ENCODE measurements at places on chromosomes 4 and X. TPM values are rescaled to one million over a fixed set of nuclear protein-coding genes. Genes with fewer than 3 reads are reported as not detected.

Gene FABP2
- not detected for total RNA-seq

Gene FRMD7
- not detected for total RNA-seq

DNA sequence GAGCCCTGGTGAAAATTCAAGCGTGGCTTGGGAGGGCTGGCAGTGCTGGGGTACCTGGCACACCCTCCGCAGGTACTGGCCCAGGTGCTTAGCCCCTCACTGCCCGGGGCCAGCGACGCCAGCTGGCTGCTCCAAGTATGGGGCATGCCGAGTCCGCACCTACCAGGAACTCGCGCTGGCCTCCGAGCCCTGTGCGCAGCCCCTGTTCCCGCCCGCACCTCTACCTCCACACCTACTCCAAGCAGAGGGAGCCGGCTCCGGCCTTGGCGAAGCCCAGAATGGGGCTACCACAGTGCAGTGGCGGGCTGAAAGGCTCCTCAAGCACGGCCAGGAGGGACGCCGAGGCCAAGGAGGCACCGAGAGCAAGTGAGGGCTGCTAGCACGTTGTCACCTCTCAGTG is 14.9 kb upstream of the DHX15 start:
- no peak for DNase-seq

GRCh38 chrX:152821145-152821765 is 9.3 kb downstream of the CETN2 start:
- DNase-seq: no peak

GRCh38 chrX:150036181-150036580 is 97.9 kb upstream of the EOLA2 start:
- DNase-seq: no peak

Gene AGTR2
- not detected for total RNA-seq

GRCh38 chrX:85379174-85379907 is at the start of gene POF1B:
POF1B (minus strand) TSS chrX:85379665; CDS start chrX:85379454, 211 bp downstream.
- DNase-seq: no peak

- DNase-seq: no peak
These were observed 46.1 kb upstream of the CITED1 start for GRCh38 chrX:72351606-72352334.

- DNase-seq: no peak
These were observed 5.0 kb downstream of the CCNQ start for GRCh38 chrX:153593811-153594500.

Gene GRIA3
- total RNA-seq: not detected

- DNase-seq: no peak
These were observed 3.5 kb upstream of the CSF2RA start for GRCh38 chrX:1265086-1265485.

DNA sequence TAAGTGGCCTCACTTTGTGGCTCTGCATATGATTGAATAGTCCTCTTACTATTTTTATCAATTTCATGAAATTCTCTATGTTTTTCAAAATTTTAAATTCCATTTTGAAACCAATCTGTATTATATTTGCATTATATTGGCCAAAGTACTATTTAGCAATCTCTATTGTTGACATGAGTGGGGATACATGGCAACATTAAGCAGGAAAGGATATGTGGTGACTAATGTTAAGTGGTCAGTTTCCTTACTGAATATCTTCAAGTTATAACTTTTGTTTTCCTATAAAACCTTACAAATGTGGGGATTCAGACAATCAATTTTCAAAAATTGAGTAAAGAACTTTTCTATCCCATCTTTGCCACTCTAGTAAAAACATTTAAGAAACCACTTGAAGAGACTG is 10.2 kb downstream of the BBS7 start:
- no peak for DNase-seq

Gene FAM47E
- not detected for total RNA-seq

Gene SPANXA2
- not detected for total RNA-seq

- no peak for DNase-seq
These were observed 80.4 kb downstream of the NDST3 start for GRCh38 chr4:118114720-118115119.

GRCh38 chr4:2296631-2297601 is 35.0 kb upstream of the MXD4 start:
- DNase-seq: no peak

Gene IQCM
- total RNA-seq: not detected

Gene PDGFC
- not detected for total RNA-seq

DNA sequence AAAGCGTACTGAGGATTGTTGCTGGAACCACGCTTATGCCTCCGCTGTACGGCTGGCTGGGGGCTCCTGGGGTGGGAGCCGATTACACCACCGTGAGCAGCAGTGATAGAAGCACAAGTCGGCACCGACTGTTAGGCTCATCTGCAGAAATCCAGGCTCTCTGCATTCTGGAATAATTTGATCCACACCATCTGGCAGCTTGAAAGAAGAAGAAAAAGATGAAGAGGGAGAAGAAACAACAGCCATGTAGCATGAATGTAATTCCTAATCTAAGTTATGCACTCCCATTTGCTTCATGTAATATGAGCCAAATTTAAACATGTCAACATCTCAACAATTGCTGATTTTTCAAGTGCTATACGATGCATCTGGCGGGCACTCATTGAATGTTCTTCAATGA is 84.6 kb upstream of the DHX15 start:
- DNase-seq: no peak

Gene NPY5R
- not detected for total RNA-seq

Gene PNMA3
- total RNA-seq: 1.0 TPM

GRCh38 chr4:70187216-70187615 is 8.3 kb upstream of the ODAM start:
- no peak for DNase-seq

Gene PAGE5
- not detected for total RNA-seq

Gene EFHC2
- not detected for total RNA-seq

Gene PHOX2B
- total RNA-seq: not detected

- no peak for DNase-seq
These were observed 278.6 kb upstream of the KLF3 start for GRCh38 chr4:38385093-38386004.

DNA sequence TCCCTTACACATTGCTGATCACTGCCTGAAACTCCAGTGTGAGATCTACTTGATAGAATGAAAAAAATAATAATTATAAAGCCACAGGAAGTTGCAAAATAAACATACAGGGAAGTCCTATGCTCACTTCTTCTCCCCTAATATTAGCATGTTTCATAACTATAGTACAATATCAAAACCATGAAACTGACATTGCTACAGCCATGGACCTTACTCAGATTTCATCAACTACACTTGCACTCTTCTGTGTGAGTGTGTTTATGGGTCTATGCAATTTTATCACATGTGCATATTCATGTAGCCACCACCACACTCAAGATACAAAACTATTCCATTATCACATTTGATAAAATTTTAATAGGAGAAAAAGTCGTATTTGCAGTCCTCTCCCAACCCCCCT is 57.3 kb downstream of the SPINK2 start:
- no peak for DNase-seq

Gene GYG2
- total RNA-seq: not detected

- DNase-seq: no peak
These were observed 46.1 kb downstream of the CCDC158 start for GRCh38 chr4:76374798-76375197.

Gene ELOVL6
- 15.0 TPM for total RNA-seq

- DNase-seq: no peak
These were observed 796.7 kb downstream of the RAPGEF2 start for GRCh38 chr4:159899596-159899995.

GRCh38 chr4:109861916-109862511 is 14.1 kb downstream of the LRIT3 start:
- no peak for DNase-seq

GRCh38 chr4:110055158-110055768 is 142.6 kb downstream of the EGF start:
- peak; percentile 16 for DNase-seq

Gene SPANXN3
- not detected for total RNA-seq

GRCh38 chr4:73272816-73273215 is 14.2 kb upstream of the ANKRD17 start:
- DNase-seq: no peak

Gene SFRP2
- total RNA-seq: not detected

GRCh38 chrX:39477762-39478120 is 620.0 kb downstream of the BCOR start:
- no peak for DNase-seq

Gene SPATA4
- total RNA-seq: not detected

DNA sequence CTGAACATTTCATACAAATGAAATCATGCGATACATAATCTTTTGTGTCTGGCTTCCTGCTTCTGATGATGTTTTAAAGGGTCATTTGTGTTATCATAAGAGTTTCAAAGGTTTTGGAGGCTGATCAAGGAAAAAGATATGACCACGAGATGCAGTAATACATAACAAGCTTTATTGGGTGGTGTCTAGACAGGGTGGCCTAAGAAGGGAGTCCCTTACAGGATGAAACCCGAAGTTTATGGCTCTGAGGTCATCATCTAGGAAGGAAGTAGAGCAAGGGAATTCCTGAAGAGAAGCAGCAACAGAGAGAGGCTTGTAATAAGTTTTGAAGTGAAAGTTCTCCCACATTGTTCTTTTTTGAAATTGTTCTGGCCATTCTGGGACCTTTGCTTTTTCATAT is 40.8 kb upstream of the SOD3 start:
- no peak for DNase-seq

Gene ZNF141
- 27.5 TPM for total RNA-seq

- DNase-seq: no peak
These were observed 98.2 kb upstream of the PGRMC2 start for GRCh38 chr4:128385683-128386304.

Measured in activated T-helper 2 cell treated with anti-CD3 and anti-CD28 coated beads, Interferon-gamma antibody, Interleukin-2, Interleukin-4, amounts not matched to agents 10 μg/mL and 5 μg/mL and 100 μg/mL, durations not matched to agents 14 hours and 24 hours and 36 hours (primary cell).